Left colon (tissue), 2 donors: ENCODE measurements at places on chromosomes 4 and X. TPM values are rescaled to one million over a fixed set of nuclear protein-coding genes. Genes with fewer than 3 reads are reported as not detected.

The DRP2 gene
- total RNA-seq: 0.73 TPM

The MAGEE1 gene
- total RNA-seq: 0.64 TPM

The SGMS2 gene
- 50.3 TPM for total RNA-seq

The MEPE gene
- total RNA-seq: not detected

The CFAP47 gene
- not detected for total RNA-seq

The PRDM8 gene
- 2.3 TPM for total RNA-seq

The DDIT4L gene
- not detected for total RNA-seq

The METAP1 gene
- total RNA-seq: 59.2 TPM

The NPY2R gene
- total RNA-seq: 1.6 TPM

The MTCP1 gene
- total RNA-seq: 11.9 TPM

The IDH3G gene
- 93.6 TPM for total RNA-seq

The SERTM2 gene
- 0.20 TPM for total RNA-seq

The SNCA gene
- total RNA-seq: 1.4 TPM

The CTAG1B gene
- not detected for total RNA-seq

The SPCS3 gene
- 88.5 TPM for total RNA-seq

The GLOD5 gene
- 9.5 TPM for total RNA-seq

The DDX53 gene
- total RNA-seq: not detected

The GAGE2A gene
- total RNA-seq: not detected

The PAGE1 gene
- not detected for total RNA-seq

The SLC6A14 gene
- total RNA-seq: 0.31 TPM

The ZNF674 gene
- 3.6 TPM for total RNA-seq

The VCX3A gene
- total RNA-seq: not detected

The SLC16A2 gene
- total RNA-seq: 2.1 TPM

The WNK3 gene
- total RNA-seq: 0.61 TPM

The TRPC5OS gene
- not detected for total RNA-seq

The NXT2 gene
- 10.2 TPM for total RNA-seq

The PWWP3B gene
- 0.25 TPM for total RNA-seq

The TRAM1L1 gene
- 0.21 TPM for total RNA-seq

The SLC39A8 gene
- 59.2 TPM for total RNA-seq

The ANXA3 gene
- total RNA-seq: 44.8 TPM

The XK gene
- total RNA-seq: 34.3 TPM

The KCNIP4 gene
- total RNA-seq: 1.1 TPM

The AREG gene
- total RNA-seq: 42.3 TPM

The SHROOM2 gene
- 8.1 TPM for total RNA-seq

The GAR1 gene
- total RNA-seq: 12.8 TPM

The RAB39B gene
- total RNA-seq: 0.09 TPM

The GAGE1 gene
- not detected for total RNA-seq

The DCHS2 gene
- total RNA-seq: 1.5 TPM

The CFP gene
- total RNA-seq: 3.5 TPM
